Kidney (tissue), 22 donors: ENCODE measurements at places on chromosomes 6 and 20. TPM values are rescaled to one million over a fixed set of nuclear protein-coding genes. Genes with fewer than 3 reads are reported as not detected.

The ARG1 gene
- not detected for total RNA-seq

The FRK gene
- total RNA-seq: 25.0 TPM

GRCh38 chr20:61643656-61644377 is 391.8 kb downstream of the CDH4 start:
- DNase-seq: no peak

GRCh38 chr6:21734204-21734603 is 140.7 kb downstream of the SOX4 start:
- DNase-seq: no peak

DNA sequence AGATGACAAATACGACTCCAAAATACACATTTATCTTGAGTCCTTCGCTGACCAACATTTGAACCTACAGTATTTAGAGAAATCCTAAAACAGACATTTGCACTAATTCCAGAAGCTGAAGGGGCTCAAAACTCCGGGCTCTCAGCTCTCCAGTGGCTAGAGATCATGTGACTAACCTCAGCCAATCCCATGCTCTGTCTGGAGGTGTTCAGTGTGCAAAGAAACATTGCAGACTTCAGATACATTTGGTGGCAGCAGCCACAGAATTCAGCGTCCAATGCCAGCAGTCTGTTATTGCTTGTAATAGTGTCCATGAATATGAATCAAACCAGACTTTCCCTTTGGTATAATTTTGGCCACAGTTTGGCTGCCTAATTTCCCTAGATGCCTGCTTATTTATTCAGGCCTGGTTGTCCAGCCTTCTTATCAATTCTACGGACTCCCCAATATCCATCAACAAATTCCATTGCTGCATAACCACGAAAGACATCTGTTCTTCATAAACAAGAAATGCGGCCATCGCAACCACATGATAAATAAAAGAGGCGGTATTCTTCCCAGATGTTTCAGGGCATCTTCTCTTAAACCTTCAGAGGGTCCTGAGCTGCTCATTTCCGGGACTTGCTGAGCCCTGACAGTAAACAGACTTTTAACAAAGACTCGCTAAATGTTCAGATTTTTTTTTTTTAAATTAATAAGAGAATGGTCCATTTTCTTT is 14.5 kb upstream of the CYP24A1 start:
- no peak for DNase-seq

- no peak for DNase-seq
Observed at GRCh38 chr6:97198046-97198565, 84.9 kb downstream of the MMS22L start.

- no peak for DNase-seq
Observed at GRCh38 chr6:157219201-157220200, 103.8 kb downstream of the TMEM242 start.

DNA sequence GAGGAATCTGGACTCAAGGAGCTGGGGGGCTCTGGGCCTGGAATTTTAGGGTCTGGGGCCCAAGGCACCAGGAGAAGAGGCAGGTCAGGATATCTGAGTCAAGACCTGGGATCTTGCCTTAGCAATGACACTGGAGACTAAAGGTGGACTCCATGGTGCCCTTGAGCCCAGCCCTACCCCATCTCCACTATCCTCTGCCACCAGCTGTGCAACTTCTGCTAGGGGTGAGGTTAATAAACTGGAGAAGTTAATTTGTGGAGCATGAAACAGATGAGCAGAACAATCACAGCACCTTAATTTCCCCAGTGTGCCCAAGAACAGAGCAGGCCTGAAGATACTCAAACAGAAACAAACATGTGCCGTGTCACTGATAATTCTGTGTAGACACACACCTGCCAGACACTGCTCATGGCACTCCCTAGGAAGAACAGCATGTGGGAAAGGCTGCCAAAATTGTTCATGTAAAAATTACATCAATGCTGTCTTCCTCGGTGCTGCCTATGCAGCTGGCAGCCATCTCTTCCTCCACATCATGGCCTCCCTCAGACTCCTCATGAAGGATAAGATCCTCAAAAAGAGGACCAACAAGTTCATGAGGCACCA is 3.2 kb downstream of the HLA-DPB1 start:
- no peak for DNase-seq

GRCh38 chr6:125655511-125655910 is 93.9 kb upstream of the HEY2 start:
- no peak for DNase-seq

DNA sequence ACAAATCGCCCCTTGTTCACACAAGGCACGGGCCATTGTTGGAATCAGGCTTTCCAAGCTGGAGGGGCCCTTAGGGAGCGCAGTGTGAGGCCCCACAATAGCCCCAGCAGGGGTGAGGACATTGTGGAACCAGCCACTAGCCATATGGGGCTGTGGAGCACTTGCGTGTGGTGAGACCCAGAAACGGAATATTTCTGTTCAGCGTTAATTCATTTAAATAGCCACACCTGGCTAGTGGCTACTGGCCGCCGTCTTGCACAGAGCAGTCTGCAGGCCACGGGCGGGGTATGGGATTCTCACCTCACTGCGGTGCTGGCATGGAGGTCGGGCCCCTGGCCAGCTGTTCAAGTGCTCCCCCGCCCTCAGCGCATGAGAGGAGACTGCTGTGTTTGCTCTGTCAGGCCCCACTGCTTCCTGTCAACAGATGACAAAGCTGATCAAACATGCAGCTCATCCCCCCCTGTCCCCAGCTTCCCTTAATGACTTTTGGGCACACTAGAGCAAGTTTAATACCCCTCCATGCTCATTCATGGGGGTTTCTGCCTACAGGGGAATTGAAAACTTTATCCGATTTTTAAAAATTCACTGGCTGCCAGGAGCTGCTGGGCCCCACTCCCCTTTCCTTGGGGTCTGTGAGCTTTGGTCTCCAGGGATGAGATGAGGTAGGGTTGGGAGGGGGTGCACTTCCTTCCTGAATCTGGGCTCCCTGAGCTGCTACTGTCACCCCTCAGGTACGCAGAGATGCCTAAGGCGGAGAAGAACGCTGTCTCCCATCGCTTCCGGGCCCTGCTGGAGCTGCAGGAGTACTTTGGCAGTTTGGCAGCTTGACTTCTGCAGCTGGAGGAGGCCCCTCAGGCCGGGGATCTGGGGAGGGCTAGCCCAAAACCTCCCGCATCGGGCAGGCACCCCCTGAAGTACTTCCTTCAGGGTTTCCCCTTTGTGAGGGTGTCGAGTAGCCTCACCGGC is 13.6 kb downstream of the ITPA start:
- DNase-seq: peak; percentile 94
